Cortex of kidney (tissue), 1 donor: ENCODE measurements at places on chromosomes 13 and 19.

GRCh38 chr13:98619556-98619955 is 42.6 kb upstream of the STK24 start:
- no peak for DNase-seq

GRCh38 chr13:41411522-41411921 is 45.8 kb upstream of the RGCC start:
- no peak for DNase-seq

GRCh38 chr19:2266183-2266993 is 10.2 kb upstream of the JSRP1 start:
- no peak for DNase-seq

GRCh38 chr13:30615481-30615865 is 2.2 kb upstream of the USPL1 start:
- no peak for DNase-seq

- no peak for DNase-seq
Measured at GRCh38 chr13:57933606-57934005, 302.1 kb downstream of the PCDH17 start.

DNA sequence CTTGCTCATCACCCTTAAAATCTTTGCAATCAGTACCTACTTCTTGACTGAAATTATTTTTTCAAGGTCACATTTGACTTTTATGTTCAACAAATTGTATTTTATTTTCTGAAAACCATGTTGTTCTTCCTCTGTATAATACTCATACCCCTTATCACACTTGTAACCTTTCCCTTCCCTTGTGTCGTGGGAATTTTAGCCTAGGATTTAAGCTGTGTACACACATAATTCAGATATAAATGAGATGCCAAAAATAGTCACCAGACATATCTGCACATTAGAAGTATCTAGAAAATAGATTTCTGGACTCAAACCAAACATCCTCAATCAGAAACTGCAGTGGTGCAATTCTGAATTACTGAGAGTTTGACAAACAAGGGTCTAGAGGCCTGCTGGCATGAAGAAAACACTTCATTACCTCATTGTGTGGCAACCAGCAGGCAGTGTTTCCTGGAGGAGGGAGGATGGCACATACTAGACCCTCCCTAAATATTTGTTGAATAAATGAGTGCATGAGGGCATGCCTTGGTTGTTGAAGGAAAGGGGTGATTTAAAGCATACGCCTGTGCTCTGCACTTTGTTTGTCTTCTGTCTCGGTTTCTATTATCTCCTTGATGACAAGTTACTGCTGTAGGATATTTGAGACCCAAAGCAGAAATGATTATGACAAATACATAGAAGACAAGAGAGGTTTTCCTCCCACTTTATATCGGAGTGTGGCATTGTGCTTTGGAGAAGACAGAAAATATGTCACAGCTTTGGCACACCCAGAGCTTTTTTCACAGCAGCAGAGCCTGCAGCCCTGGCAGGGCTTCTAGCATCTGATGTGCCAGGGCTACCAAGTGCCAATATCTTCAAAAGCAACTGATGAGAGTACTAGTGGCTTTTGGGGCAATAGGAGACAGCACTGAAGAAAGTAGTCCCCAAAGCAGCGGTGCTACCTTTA is 881.1 kb downstream of the PCDH9 start:
- DNase-seq = no peak

GRCh38 chr19:4130744-4131438 is 7.0 kb upstream of the MAP2K2 start:
- no peak for DNase-seq

DNA sequence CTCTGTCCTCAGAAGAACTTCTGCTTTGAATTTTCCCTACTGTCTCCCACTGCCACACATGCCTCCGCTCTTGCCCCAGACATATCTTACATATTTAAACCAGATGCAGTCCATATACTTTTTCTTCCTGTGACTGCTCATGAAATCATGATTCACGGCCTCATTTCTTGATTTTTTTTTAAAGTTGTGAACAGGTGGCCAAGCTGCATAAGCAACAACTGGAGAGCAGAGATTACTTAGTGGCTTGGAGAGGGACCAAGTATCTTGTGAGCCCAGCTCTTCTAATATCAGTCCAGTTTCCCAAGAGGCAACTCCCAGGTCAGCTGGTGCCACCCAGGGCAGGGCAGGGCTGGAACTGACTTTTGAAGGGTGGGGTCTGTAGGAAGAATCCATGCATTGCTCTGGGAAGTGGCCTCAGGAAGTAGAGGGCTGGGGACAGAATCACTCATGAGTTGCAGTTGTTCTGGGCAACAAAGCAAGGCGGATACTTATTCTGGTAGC is 152.4 kb downstream of the LMO7 start:
- no peak for DNase-seq

DNA sequence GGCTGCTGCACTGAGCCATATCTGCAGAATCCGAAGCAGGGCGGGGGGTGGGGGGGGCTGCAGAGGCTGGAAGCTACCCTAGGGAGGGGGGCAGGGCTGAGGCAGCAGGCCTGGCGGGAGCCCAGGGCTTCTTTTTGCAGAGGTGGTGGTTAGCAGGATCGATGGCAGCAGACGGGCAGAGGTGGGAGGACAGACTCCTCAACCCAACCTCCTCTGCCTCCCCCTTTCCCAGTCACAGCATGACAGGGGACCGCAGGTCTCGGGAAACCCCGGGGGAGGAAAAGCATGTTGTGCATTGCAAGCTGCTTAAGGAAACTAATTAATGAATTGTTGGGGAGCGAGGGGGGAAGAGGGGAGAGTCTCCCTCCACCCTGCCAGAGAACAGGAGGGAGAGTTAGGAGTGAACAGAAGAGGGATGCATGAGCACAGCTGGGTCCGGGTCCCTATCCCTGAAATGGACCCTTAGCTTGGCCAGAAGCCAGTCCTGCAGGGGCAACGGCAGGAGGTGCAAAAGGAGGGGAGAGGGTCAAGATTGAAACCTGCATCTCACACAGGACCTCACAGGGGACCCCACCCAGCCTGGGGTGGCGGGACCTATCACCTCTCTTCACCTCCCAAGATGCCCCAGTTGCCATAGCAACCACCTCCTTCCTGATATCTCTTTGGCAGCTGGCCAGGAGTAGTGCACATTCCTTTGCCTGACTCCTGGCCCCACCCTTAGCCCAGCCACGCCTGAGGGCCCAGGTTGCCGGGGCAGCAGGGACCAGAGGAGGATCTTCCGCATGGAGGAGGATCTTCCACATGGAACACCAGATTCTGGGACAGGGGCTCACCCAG is 1.8 kb downstream of the FXYD7 start:
- DNase-seq = no peak

GRCh38 chr13:110158226-110158625 is 148.7 kb downstream of the COL4A1 start:
- no peak for DNase-seq

GRCh38 chr13:32682740-32683139 is 96.5 kb downstream of the PDS5B start:
- no peak for DNase-seq

DNA sequence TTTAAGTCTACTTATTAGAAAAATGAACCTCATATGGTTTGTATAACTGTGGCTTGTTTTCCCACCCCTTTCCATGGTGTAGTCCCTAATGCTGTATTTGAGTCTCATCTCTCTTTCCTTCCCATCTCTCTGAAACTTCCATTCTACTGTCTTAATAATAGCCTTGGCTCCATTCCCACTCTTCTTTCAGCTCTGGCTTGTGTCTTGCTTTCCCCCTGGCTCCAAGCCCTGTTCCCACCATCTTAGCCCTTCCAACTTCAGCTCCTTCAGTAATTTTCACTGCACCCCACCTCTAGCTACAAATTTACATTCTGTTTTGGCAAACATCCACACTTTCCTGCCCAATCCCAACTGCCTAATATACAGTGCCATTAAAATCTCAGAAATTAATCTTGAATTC is 137.5 kb downstream of the SLITRK6 start:
- DNase-seq = no peak

DNA sequence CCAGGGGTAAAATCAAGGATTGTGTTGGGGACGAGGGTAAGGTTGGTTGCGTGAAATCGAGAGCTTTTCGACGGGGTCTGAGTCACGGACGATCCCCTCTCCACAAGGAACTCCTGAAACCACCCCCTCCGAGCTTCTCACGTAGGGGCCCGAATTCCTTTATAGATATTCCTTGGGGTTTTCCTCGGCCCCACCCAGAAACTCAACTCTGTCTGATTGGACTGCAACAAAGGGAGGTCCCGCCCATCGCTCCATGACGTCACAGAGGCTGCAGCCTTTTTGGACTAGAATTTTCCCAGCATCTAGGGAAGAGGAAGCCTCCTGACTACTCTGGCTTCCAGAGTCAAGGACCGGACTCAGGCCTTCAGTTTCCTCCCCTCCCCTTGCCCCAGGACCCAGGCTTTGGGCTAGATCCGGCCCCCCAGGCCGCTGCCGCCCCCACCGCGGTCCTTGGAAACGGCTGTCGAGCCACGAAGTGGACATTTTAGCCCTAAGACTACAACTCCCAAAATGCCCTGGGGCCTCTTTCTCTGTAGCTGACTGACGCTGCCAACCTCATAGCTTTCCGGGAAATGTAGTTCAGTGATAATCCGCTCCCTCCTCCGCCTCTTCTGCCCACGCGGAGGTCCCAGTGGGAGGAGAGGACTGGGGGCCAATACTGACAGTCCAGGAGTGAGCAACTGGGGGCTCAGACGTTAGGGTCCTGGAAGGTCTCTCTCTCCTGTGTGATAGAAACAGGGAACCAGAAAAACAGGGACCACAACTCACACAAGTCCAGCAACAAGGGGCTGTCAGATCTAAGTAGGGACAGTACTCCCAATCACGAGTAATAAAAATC is at the start of gene IZUMO1:
Gene IZUMO1 (minus strand): TSS at position 172 of the 838 bp plus-strand sequence. CDS start 1,050 bp downstream, outside the sequence.
- DNase-seq = no peak

DNA sequence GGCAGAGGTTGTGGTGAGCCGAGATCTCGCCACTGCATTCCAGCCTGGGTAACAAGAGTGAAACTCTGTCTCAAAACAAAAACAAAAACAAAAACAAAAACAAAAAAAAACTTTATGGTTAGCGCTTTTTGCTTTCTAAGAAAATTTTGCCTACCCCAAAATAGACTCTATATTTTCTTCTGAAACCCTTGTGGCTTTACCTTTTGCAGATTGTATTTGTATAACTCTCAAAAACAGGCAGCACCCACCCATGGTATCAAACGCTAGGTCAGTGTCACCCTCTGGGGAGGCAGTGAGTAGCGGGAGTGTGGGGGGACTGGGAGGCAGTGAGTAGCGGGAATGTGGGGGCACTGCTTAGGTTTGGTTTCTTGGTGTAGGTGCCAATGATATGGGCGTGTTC is 7.5 kb upstream of the SLC39A3 start:
- no peak for DNase-seq

DNA sequence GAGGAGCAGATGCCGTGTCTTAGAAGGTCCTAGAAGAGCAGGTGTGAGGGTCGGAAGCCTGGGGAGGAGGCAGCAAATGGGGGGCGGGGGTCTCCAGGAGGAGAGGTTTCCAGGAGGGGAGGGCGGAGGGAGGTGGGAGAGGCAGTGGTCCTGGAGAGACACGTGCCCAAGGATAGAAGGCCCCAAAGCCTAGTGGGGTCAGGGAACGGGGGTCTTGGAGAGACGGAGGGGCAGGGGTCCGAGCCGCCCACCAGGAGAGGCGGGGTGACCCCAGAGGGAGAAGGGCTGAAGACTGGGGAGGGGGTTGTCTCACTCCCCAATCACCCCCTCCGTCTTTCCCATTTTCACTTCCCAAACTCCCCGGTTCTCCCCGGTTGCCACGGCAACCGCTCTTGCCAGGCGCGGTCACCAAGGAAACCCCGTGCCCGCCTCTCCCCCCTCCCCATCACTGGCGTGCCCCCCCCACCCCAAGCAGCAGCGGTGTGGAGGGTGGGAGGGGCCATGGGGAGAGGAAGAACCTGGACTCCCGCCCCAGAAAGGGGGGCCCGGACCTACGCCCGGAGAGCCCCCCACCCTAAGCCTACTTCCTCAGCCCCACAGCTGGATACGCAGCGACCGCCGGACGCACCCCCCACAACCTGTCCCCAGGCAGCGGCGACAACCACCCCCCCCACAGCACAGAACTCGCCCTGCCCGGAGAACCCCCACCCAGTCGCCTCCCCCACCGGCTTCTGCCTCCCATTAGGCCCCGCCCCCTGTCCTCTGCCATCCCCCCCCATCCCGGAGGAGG is 988 bp downstream of the LRRC4B start:
- no peak for DNase-seq

- no peak for DNase-seq
Measured at GRCh38 chr13:76175961-76176725, 540.0 kb downstream of the LMO7 start.

GRCh38 chr13:99433543-99434075 is 67.7 kb upstream of the TM9SF2 start:
- no peak for DNase-seq

DNA sequence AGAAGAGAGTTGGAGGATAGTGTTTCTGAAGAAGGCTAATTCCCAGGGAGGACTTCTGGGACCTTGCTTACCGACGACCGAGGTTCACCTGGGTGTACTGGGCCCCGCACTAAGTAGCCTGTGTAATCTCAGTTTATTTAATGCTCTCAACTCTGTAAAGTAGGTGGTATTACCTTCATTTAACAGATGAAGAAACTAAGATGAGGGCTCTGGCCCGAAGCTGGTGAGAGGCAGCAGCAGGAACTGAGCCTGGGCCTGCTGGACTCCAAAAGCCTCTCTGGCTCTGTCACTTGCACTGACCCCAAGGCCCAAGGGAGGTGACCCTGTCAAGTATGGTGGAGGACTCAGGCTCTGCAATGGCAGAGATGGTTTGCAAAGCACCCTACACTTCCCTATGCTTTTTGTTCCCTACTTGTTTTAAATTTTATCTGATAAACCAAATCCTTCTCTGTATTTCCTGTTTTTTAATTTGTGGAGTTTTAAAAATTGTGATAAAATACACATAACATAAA is 50.6 kb downstream of the GGACT start:
- DNase-seq = no peak

DNA sequence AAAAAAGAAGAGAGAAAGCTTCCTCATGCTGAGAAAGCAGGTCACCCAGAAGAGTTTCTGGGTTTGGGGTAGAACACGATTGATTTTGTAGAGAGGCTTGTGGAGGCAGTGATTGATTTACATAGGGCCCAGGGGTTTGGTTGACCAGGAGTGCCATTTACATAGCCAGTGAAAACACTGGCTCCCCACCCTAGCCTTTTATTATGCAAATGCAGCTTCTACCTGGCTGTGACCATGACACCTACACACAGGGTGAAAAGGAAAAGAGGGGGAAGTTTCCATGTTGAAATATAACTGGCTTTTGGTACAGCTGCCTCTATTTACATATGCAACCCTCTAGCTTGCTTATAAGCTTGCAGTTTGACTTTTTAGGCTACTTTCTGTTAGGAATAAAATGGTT is 62.0 kb downstream of the ZNF100 start:
- DNase-seq = no peak

DNA sequence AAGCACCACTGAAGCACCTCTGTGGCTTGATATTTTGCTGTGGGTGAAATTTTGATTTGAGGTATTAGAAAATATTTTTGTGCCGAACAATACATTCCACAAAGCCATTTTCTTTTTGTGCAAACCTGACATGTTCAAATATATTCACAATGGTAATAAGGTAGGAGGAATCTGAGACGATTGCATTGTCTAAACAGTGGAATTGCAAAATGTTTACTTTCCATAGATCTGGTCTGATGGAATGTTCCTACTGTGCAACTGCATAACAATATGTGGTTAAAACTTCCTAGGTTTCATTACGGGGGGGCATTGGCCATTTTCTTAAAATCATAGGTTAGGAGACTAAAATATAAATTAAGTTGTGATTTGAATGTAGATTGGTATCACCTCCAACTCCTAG is 42.7 kb upstream of the AKAP11 start:
- no peak for DNase-seq
